ENCODE measurements at places on chromosomes 3 and 15.

GRCh38 chr3:43361077-43361476 is 74.7 kb downstream of the SNRK start:
- no peak for DNase-seq

- DNase-seq = no peak
These were observed 391.0 kb upstream of the RARB start for GRCh38 chr3:25037049-25037547.

GRCh38 chr15:55873024-55873720 is 120.2 kb downstream of the NEDD4 start:
- DNase-seq = no peak

- DNase-seq = no peak
These were observed 21.9 kb downstream of the SLCO2A1 start for GRCh38 chr3:134007819-134008218.

DNA sequence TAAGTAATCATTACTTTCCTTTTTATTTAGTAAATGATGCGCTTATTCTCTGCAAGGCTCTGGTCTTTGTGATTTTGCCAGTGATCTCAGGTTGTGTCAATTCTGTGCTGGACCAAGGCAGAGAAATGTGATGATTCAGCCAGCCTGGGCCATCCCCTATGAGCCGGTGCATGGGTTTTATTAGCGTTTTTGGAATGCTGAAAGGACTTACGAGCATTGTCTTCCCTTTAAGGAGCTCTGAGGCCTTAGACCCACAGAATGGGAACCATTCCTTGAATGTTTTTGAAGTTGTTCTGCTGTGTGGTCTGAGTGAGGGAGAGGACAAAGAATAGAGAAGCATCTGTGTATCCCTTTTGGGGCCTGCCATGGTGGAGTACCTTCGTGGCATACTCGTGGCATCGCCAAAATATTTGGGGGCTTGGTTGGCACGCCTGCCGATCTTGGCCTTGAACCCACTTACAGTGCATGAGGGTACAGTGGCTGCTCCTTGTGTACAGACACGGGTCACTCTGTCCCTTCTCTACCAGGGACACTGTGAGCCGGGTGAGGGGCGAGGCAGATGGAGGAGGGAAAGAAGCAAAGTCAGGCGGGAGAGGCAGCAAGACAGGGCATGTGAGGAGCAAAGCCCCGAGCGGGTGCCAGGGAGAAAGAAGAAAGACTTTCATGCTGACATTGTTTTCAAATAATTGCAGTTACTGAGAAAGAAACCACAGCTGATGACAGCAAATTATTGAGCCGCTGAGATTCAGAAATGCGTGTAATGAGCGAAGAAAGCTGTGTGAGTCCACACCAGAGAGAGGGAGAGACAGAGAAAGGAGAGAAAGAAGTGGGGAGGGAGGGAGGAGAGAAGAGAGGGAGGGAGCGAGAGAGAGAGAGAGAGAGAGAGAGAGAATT is 269.4 kb upstream of the RGMA start:
- DNase-seq = no peak

DNA sequence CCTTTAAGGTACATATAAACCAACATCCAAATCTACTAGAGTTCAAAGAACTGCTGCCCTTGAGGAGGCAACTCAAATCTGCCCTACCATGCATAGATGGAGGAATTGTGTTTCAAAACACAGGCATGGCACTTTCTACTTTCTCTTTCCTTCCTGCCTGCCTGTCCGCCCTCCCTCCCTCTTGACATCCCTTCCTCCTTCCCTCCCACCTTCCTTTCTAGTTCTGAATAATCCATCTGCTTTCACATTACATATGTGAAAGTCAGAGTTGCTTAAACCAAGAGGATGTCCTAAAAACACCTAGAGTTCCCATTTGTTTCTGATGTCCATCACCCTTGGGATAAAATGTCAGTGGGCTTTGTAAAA is 537.6 kb downstream of the FOXP1 start:
- no peak for DNase-seq

- no peak for DNase-seq
These were observed 28.4 kb downstream of the CD200R1L start for GRCh38 chr3:112818289-112818688.

DNA sequence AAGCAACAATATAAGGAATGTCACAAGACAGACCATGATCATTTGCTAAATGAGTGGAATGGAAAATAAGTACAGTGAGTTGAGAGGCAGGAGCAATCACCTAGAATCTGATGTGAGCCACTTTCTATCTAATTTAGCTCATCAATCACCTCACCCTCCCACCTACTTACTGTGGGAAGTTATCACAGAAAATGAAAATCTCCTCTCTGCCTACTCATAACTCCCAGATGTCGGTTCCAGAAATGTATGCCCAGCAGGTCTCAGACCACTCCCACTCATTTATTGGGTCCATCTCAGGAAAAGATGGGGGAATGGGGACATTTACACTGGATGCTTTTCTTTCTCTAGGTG is 270.9 kb downstream of the FHIT start:
- no peak for DNase-seq

- no peak for DNase-seq
These were observed 27.7 kb downstream of the PTH1R start for GRCh38 chr3:46905213-46905560.

- DNase-seq = no peak
These were observed 47.2 kb downstream of the IGSF11 start for GRCh38 chr3:118987477-118987876.

DNA sequence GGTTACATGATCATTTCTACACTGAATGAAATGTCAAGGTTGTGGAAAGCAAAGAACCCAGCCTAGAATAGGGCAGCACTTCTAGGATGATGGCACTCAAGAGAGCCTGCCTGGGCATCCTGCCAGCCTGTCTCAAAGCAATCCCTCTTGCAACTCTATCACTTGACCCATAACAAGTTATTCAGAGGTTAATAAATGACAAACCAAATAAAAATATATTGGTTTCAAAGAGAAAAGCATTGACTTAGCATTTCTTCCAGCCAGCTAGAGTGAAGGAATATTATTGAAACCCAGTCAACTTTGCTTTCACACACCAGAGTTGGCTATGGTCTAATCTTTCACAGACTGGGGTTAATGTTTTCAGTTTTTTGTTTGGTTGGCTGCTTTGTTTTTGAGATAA is 214.6 kb upstream of the UBE2E2 start:
- no peak for DNase-seq

GRCh38 chr3:114439284-114439683 is 145.5 kb downstream of the TIGIT start:
- no peak for DNase-seq

- no peak for DNase-seq
These were observed 33.8 kb downstream of the TIGIT start for GRCh38 chr3:114327665-114328064.

DNA sequence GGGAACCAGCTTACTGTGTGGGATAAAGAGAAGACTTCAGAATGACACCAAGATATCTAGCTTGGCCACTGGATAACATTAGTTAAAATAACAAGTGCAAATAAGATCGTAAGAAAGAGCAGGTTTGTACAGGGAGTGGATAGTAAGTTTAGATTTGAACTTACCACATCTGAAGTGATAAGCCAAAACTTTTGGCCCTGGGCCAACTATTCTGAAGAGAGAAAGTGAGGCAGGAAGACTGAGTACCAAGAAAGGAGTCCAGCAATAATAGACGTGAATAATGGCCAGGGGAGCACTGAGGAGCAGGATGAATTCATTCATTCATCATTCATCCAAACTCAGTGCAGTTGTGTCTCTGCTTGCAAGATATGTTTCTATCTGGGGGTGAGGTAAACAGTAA is 122.9 kb downstream of the PDE8A start:
- no peak for DNase-seq

DNA sequence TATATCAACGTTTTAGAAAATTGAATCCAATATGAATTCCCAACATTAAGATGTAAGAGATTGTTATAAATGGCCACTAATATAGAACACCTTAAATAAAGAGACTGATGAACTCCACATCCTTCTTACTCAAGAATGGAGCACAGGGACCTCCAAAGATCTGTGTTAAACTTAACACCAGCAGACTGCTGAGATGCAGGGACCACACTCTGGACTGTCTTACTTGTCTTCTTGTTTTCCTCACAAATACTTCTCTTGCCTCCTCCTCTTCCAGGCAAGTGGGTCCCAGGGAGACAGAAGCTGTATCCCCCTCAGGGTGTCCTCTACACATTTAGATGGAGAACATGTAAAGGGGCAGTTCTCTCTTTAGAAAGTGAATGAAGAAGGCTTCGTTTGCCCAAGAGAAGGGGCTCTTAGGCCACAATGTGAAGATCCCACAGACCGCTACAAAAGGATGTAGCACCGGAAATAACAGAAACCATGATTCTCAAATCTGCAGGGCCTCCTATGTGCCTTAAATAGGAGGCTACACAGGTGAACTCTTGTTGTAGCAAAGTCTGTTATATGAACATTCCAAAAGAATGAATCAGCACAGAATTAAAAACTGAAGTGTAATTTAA is 52.2 kb downstream of the SATB1 start:
- no peak for DNase-seq

GRCh38 chr15:68057758-68058157 is 3.6 kb downstream of the PIAS1 start:
- DNase-seq = no peak

GRCh38 chr3:57709031-57709430 is 16.2 kb upstream of the DENND6A start:
- DNase-seq = no peak

DNA sequence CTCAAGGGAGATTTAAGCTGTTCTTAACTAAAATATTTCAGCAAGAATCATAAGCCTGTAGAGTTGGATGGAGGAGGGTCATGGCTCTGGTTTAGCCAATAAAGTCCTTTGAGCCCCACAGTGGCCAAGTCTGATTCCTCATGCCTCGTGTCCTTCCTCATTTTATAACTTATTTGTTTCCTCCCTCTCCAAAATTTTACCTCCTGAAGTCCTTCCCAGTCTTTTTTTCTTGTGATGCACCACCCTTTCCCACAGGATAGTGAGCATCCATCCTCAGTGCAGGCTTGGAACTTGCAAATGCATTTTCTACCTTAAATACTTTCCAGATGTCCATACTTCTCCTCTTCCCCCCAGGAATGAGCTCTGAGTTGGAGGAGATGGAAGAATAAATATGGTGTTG is 162.7 kb upstream of the AGTR1 start:
- DNase-seq = no peak

GRCh38 chr3:76723366-76723765 is 316.5 kb upstream of the ROBO2 start:
- DNase-seq = no peak

GRCh38 chr3:79264892-79265291 is 502.9 kb downstream of the ROBO1 start:
- no peak for DNase-seq

- DNase-seq = no peak
These were observed 38.9 kb downstream of the SLCO3A1 start for GRCh38 chr15:91892436-91892835.

DNA sequence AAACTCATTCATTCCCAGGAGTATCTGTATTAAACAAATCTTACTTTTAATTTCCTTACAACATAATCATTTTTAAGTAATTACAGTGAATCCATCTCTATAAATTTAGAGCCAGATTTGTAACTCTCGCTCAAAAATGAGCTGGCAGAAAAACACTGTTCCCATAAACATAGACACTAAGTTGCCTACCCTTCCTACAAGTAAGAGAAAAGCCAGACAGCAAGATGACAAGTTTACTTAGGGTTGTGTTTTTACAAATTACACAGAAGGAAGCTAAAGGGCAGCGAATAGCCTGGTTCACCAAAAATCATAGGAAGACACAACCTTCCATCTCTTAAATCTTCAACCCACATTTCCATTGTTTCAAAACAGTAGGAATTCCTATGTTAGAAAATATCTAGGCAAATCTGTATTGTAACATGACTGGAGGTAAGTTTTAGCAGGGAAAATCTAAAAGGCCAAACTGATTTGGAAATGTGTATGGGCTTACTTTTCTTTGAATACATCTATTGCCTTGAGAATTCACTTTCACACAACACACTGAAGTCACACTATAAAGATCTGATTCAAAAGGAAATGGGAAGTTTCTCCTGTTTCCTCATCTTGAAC is 21.7 kb downstream of the HERC1 start:
- DNase-seq = no peak

- DNase-seq = no peak
These were observed 34.7 kb upstream of the TUBGCP5 start for GRCh38 chr15:23073890-23074646.

- DNase-seq = no peak
These were observed 14.7 kb upstream of the SYNM start for GRCh38 chr15:99090011-99090699.

DNA sequence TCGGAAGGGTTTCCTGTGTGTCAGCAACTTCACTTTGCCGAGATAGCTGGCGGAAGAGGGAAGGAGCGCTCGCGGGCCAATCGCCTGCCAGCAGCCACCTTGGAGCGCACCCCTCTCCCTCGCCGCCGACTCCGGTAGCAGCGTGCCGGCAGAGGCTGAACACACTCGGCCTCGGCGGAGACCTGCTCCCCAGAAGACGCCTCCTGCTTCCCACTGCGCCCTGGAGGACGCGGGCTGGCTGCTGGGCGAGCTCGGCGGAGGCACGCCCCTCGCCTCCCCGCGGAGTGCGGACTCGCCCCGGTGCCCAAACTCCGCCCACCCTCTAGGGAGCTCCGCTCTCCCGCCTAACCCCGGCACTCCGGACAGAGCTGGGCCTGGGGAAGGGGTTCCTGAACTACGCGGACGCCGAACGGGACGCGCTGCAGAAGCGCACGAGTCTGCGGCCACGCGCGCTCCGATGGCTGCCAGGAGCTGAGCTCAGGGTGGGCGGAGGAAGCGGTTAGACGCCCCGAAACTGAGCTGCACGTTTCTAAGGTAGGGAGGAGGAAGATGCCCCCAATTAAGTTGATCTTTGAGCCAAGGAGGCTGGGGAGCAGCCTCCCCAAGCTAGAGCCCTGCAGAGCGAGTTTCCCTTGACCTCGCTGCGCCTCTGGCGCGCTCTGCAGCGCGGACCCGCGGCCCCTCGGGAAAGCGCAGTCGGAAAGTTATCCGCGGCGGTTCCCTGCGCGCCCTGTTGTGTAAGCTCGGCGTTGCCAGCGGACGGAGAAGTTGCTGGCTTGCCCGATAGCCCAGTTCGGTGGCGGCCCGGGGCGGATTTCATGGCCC is at the start of gene P2RY1:
Gene P2RY1, plus strand, starts transcription at position 356 of the 825 bp plus-strand sequence. CDS start 652 bp downstream, outside the sequence.
- peak; percentile 33 for DNase-seq

- DNase-seq = no peak
These were observed 48.2 kb upstream of the SLC9A9 start for GRCh38 chr3:143896486-143896885.

GRCh38 chr3:192183109-192183508 is 544.2 kb downstream of the FGF12 start:
- no peak for DNase-seq

DNA sequence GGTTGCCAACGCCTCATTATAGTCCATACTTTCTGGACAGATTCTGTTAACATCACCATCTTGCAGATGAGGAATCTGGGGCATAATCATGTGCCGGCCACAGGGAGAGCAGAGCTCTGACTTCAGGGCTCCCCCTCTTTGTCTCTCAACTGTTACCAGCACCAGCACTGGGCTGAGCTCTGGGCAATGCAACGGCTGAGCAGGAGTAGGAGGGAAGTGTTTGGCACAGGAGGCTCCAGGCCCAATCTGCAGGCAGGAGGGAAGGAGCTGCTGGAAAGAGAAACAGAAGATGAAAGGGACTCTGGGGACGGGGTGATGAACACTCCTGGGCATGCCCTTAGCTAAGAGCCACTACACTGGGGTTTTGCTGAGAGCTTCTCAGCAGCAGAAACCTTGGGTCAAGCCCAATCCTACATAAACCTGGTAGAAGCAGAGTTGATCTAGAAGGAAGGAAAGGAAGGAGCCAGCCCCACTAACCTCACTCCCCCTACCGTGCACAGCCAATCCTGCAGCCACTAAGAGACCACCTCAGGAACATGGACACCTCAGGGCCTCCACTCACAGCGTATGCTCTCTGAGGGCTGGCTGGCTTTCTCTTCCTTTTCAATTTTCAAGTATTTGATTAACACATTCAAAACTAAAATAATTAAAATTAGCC is 73.1 kb upstream of the SPATA12 start:
- no peak for DNase-seq

GRCh38 chr3:115671761-115672455 is 48.6 kb downstream of the GAP43 start:
- DNase-seq = no peak
